ENCODE measurements at places on chromosomes 3 and 15.

- DNase-seq: no peak
These were observed 74.9 kb upstream of the ZNF280D start for GRCh38 chr15:56808160-56808559.

DNA sequence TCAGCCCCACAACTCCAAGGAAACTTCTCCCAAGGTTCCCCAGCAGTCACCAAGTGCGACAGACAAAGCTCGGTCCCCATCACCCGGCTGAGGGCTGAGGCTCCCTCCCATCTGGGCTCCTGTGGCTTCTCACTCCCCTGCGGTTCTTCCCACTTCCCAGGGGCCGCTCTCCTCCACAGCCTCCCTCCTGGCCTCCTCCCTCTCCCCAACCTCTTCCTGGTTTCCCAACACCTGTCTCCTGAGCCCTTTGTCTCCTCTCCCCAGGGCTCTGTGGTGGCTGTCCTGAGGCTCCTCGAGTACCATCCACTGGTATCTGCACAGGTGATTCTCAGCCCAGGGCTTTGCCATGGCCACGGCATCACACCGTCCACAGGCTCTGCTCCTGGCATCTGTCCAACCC lies 113.2 kb upstream of the NSMCE3 start:
- no peak for DNase-seq

GRCh38 chr3:57383838-57384237 lies 91.4 kb upstream of the ASB14 start:
- no peak for DNase-seq

DNA sequence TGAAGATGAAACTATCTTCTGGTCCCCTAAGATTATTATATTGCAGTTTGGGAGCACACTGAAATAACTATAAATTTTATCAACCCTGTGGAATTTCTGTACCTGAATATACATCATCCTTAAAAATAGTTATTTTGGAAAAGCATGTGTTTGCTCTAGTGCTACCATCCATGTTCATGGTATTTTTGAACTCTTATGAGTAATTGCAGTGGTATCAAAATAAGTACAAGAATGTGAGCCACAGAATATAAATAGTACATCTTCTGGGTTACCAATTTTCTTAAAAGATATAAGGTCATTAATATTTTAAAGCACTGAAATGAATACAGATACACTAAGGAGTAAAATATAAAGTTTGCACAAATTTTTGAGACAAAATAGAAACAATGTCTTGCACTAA lies 206.5 kb downstream of the CBLB start:
- DNase-seq: no peak

DNA sequence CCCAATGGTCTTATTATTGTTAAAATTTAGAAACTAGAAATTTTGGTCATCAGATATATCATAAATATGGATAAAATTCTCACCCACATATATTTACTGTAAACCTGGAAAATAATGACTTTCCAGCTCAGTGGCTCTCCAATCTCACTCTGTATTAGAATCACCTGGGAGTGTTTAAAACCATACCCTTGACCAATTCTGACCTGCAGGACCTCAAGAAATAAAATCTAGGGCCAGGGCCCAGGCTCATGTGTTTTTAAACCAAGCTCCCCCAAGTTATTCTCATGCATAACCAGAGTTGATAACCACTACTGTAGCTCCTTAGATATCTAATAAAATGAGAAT lies 372.1 kb downstream of the SHQ1 start:
- no peak for DNase-seq

DNA sequence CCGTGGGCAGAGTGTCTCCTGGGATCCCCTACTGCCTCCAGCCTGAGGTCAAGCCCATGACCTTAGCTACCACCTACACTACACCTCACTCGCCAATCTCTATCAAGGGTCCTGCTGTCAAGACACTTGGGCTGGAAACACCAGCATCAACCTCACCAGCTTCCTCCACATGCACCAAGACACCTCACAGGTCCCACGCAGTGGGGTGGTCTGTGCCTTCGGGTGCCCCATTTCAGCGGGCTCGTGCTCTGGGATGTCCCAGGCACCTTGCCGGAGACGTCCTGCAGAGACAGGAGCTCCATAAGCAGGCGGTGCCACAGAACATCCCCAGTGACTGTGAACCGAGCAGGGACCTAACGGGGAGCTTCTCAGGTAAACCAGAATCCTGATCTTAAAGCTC lies 20.0 kb downstream of the CYFIP1 start:
- no peak for DNase-seq

DNA sequence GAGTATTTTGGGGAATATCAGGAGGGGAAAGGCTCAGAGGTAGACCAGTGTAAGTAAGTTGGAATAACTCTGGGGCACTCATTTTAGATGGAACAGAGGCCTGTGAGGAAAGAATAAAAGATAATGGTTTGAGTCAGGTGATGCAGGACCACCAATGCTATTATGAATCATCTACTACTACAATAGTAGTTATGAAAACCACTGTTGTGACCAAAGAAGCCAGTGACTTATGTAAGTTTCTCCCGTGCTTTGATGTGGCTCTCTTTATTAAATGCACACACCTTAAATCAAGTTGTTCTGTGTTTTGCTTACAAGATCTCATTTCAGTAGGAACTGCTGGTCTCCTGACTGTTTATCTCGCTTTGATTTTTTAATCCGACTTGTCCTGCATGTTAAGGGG lies 13.1 kb upstream of the GUCA1C start:
- DNase-seq: no peak
